Sigmoid colon (tissue), 7 donors: ENCODE measurements at places on chromosomes 12 and 14. TPM values are rescaled to one million over a fixed set of nuclear protein-coding genes. Genes with fewer than 3 reads are reported as not detected.

DNA sequence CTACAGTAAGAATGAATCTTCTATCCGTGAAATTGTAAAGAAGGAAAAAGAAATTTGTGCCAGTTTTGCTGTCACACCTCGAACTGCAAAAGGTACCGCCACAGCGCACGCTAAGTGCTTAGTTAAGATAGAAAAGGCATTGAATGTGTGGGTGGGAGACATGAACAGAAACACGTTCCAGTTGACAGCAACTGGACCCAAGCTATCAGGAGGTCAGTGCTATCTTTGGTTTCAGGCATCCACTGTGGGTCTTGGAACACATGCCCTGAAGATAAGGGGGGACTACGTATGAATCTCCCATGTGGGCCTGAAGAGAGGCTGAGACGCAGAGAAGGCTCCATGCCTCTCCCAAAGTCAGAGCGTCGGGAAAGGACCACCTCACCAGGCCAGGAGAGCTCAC is 9.8 kb downstream of the IFFO1 start:
- peaks cover 72% of the 10 kb centered on the region for H3K36me3 ChIP-seq
- DNase-seq: no peak
- no peaks in the 10 kb centered on the region for H3K27me3 ChIP-seq
- H3K4me1 ChIP-seq: no peaks in the 10 kb centered on the region
- H3K4me3 ChIP-seq: no peak overlapping the region

DNA sequence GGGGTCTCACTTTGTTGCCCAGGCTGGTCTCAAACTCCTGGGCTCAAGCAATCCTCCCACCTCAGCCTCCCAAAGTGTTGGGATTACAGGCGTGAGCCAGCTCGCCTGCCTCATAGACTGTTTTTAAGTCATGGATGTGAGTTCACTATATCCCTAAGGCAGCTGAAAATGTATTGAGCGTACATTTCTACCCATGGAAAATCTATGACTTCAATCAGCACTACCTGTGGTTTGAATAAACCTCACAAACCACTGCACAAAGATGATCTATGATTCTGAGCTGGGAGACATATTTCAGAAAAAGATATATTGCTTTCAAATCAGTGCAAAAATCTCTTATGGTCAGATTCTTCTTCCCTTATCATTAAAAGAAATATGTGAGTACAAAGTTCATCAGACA is 22.5 kb downstream of the GCN1 start:
- H3K4me1 ChIP-seq: no peaks in the 10 kb centered on the region
- H3K4me3 ChIP-seq: no peak overlapping the region
- H3K36me3 ChIP-seq: peaks cover 77% of the 10 kb centered on the region
- no peaks in the 10 kb centered on the region for H3K27me3 ChIP-seq
- no peak for DNase-seq

DNA sequence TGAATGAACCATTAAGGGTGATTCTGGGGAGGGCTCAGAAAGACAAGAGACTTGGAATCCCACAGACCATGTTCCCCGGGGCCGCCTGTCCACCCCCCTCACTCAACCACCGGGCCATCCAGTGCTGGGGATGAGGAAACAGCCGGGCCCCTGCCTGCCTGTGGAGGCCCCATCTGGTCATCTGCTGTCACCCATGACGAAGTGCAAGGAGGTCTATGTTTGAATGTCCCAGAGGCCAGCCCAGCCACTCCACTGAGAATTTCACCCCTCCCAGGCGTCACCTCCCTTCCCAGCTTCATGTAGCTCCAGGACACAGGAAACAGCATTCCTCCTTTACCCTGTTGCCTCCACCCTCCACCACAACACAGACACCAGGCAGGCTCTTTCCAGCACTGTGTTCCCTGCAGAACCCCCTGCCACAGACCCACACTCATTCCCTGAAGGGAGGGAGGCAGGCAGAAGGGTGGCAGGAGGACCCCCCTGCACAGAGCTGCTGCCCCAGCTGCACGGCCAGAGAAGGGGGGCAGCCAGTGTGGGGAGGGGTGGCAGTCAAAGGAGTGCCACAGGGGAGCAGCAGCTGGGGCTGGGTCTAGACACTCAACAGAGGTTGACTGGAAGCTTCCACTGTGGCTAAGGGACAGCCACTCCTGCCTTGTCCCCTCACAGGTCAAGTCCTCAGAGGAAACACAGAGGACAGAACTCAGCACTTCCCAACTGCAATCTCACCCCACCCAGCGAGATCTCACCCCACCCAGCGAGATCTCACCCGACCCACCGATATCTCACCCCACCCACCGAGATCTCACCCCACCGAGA is 50.3 kb upstream of the PPP2R5C start:
- H3K27me3 ChIP-seq: peaks cover 6% of the 10 kb centered on the region
- no peak for DNase-seq
- H3K4me3 ChIP-seq: no peak overlapping the region
- no peaks in the 10 kb centered on the region for H3K36me3 ChIP-seq
- H3K27ac ChIP-seq: no peak overlapping the region

GRCh38 chr14:29028973-29029582 is 262.5 kb downstream of the FOXG1 start:
- no peak overlapping the region for H3K4me3 ChIP-seq
- H3K27me3 ChIP-seq: no peaks in the 10 kb centered on the region
- H3K4me1 ChIP-seq: no peaks in the 10 kb centered on the region
- no peak overlapping the region for H3K27ac ChIP-seq

DNA sequence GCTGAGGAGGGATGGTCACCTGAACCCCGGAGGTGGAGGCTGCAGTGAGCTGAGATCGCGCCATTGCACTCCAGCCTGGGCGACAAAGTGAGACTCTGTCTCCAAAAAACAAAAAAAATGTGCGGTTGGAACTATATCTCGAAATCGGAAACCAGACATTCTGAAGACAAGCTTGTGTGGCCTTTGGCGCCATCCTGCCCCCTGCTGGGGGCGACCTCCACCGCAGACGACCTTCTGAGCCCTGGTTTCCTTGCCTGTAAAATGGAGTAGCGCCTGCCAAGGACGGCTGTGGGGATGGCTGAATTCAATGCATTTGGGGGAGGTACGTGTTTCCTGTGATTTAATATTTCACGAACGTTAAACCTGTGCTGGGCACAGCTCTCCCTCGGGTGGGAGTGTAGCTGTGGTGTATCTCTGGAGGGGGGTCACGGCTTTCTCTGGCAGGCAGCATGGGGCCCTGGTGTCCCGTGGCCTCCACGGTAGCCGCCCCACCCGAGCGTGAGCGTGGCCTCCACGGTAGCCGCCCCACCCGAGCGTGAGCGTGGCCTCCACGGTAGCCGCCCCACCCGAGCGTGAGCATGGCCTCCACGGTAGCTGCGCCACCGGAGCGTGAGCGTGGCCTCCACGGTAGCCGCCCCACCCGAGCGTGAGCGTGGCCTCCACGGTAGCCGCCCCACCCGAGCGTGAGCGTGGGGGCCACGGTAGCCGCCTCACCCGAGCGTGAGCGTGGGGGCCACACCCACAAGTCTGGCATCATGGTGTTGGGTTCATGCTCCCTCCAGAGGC is 55.3 kb downstream of the LRCOL1 start:
- peaks cover 11% of the 10 kb centered on the region for H3K4me1 ChIP-seq
- H3K36me3 ChIP-seq: no peaks in the 10 kb centered on the region
- H3K4me3 ChIP-seq: no peak overlapping the region
- no peak overlapping the region for H3K27ac ChIP-seq
- no peaks in the 10 kb centered on the region for H3K27me3 ChIP-seq
- DNase-seq: no peak

GRCh38 chr14:100694579-100695422 is 31.9 kb upstream of the DLK1 start:
- H3K4me3 ChIP-seq: no peak overlapping the region
- H3K4me1 ChIP-seq: no peaks in the 10 kb centered on the region
- DNase-seq: no peak
- no peak overlapping the region for H3K27ac ChIP-seq
- no peaks in the 10 kb centered on the region for H3K27me3 ChIP-seq
- H3K36me3 ChIP-seq: no peaks in the 10 kb centered on the region

DNA sequence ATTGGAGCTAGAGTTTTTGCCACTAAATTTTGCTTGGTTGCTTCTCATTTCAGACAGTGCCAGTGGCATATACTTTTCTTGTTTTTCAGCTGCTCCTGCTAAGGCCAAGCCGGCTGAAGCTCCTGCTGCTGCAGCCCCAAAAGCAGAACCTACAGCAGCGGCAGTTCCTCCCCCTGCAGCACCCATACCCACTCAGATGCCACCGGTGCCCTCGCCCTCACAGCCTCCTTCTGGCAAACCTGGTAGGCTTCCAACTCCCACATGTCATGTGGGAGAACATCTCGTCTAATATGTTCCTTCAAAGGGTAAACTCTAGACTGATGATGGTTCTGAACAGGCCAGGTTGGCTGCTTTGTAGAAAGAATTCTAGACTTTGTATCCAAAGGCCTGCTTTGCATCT is 11.0 kb downstream of the DLST start:
- H3K27me3 ChIP-seq: no peaks in the 10 kb centered on the region
- peaks cover 82% of the 10 kb centered on the region for H3K36me3 ChIP-seq
- H3K27ac ChIP-seq: no peak overlapping the region
- peaks cover 13% of the 10 kb centered on the region for H3K4me1 ChIP-seq

DNA sequence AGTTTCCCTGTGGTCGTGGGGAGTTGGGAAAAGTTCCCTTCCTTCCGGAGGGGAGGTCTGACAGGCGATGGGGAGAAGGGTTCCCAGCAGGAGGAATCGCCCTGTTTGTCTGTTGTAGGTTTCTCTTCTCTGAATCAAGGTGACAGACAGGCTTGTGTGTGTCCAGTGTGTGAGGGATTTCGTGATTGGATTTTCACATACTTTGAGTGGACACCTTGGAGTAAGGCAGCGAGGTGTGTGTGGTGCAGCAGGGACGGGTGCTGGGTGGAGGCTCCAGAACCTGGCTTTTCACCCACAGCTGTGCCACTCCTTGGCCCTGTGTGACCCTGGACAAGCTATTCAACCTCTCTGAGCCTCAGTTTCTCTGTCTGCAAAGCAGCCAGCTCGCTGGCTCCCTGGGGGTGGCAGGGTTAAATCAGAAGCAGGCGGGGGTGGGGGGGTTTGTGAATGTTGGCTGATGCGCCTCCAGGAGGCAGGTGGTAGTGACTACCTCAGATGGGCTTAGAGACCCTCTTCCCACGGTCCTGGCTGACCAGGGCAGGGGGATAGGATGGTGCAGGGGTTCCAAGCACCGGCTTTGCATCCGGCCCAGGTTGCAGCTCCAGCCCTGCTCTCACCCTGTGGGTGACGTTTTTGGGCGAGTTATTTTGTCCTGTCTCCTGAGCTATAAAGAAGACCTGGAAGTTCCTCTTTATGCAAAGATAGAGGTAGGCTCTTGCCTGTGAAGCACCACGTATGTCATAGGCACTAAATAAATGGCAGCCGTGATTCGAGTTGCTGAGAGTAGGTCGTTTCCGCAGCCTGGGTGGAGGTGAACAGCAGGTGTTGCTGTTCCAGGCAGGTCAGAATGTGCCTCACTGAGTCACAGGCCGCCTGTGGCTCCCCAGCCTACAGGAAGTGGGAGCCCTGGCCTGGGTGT is 679 bp downstream of the BDKRB2 start:
- H3K4me1 ChIP-seq: peaks cover 31% of the 10 kb centered on the region
- peak overlapping the region; percentile 36 for H3K4me3 ChIP-seq

DNA sequence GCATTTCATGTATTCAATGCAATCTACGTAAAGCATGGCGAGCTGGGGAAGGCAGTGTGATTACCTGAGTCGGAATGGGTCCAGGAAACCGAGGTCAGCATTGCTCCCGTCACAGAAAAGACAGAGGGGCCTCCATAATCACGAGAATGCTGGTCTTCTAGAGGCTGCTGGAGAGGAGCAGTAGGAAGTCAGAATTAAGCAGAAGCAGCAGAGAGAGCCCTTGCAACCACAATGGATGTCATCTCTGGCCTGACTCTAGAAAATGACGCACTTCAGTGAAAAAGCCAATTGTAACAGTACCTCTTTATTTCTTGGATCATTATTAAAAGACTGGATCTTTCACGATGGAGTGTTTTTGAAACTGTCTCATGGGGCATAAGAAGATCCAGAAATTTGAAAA is 69.5 kb upstream of the FOXN3 start:
- H3K27ac ChIP-seq: no peak overlapping the region
- no peaks in the 10 kb centered on the region for H3K36me3 ChIP-seq
- H3K27me3 ChIP-seq: no peaks in the 10 kb centered on the region

DNA sequence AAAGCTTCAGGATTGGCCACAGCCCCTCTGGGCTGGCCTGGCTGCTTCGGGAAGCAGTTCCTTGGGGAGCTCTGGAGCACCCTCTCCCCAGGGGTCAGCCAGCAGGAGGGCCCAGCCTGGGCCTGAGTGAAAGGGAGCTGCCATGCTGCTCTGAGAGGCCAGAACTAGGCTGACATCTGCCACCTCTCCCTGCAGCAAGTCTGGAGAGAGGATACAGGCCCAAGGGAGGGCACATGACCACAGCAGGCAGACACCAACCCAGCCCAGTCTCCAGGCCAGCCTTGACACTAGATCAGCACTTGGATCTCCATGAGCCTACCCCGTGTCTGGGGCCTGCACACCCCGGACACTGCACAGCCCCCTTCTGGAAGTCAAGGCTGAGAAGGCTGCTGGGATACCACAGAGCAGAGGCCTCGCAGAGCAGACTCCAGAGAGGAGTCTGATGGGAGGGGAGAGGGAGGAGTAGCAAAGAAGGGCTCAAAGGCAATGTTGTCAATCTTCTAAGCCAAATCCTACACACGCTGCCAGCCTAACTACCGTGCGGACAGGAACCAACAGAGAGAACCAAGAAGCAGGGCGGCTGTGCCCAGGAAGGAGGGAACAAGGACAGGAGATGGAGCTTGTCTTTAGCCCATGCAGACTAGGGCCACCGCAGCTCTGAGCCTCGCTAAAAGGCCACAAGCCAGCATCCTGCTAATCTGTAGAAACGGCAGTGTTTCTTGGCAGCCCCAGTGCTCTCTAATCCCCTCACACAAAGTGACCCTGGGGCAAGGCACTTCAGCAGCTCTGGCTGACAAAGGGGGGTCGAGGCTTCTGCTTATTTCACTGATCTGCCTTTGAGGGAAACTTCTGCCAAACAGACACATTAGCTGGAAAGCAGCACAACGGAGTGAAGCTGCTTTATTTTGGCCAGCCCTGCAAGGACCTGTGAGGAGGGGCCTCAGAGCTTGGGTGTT is 12.9 kb downstream of the COL2A1 start:
- DNase-seq: peak; percentile 56
- H3K27me3 ChIP-seq: peaks cover 4% of the 10 kb centered on the region
- H3K36me3 ChIP-seq: no peaks in the 10 kb centered on the region
- H3K4me1 ChIP-seq: no peaks in the 10 kb centered on the region
- no peak overlapping the region for H3K27ac ChIP-seq

- H3K27me3 ChIP-seq: no peaks in the 10 kb centered on the region
- H3K4me3 ChIP-seq: no peak overlapping the region
- no peaks in the 10 kb centered on the region for H3K36me3 ChIP-seq
- H3K27ac ChIP-seq: peak overlapping the region; percentile 48
- H3K4me1 ChIP-seq: peaks cover 6% of the 10 kb centered on the region
Observed at GRCh38 chr12:27220055-27220987, 23.8 kb upstream of the STK38L start.

DNA sequence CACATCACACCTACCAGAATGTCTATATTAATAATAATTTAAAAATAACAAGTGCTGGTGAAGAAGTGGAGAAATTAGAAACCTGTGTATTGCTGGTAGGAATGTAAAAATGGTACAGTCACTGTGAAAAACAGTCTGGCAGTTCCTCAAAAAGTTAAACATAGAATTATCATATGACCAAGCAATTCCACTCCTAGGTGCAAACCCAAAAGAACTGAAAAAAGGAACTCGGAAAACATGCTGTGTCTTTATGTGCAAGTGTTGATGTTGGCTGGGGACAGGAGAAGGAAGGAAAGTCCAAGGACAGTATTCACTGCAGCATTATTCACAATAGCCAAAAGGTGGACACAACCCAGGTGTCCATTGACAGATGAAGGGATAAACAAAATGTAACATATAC is 146.5 kb downstream of the TTC7B start:
- H3K4me3 ChIP-seq: no peak overlapping the region
- no peak overlapping the region for H3K27ac ChIP-seq
- no peak for DNase-seq
- H3K27me3 ChIP-seq: no peaks in the 10 kb centered on the region
- H3K4me1 ChIP-seq: peaks cover 52% of the 10 kb centered on the region

The AP4S1 gene
- 13.8 TPM for total RNA-seq

The SELPLG gene
- total RNA-seq: 8.6 TPM

The NOP9 gene
- total RNA-seq: 15.2 TPM

The KLC1 gene
- total RNA-seq: 399 TPM

The MFAP5 gene
- total RNA-seq: 121 TPM

The TMPRSS12 gene
- not detected for total RNA-seq
